ENCODE measurements at places on chromosomes 1 and 21.

GRCh38 chr1:14602136-14602535 is 3.7 kb downstream of the KAZN start:
- DNase-seq = peak; percentile 31

- DNase-seq = no peak
Observed at GRCh38 chr1:68173283-68173935, 58.9 kb downstream of the WLS start.

DNA sequence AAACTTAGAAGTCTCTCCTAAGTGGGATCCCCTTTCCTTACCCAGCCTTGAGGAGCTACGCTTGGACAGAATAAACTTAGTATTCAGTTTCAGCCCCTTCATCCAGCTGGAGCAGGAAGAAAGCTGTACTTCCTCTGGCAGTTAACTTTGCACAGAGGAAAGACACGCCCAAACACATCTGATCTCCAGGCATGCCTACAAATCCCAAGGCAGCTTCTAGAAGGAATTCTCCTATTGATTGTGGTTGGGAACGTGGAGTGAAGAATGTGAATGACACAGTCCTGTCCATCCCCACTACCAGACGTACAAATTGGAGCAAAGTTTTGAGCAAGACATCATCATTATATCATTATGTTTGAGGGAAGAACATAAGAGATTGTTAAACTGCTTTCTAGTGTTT is 6.6 kb upstream of the AK4 start:
- DNase-seq = no peak

DNA sequence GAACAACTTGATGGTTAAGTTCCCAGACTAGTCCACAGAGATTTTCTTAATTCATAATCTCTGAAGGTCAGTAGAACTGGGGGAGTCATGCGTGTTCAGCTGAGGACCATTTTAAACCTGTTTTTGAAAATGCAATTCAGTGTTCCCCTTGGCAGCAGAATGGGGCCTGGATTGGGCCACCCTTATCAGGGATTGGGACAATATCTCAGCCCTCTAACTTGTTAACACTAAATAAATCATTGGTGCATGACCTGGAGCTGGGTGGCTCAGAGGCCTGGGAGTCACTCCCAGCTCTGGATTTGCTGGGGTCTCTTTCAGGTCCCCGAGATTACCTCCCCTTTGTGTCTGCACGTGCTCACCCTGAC is 55.3 kb downstream of the MRPS6 start:
- no peak for DNase-seq

- no peak for DNase-seq
Observed at GRCh38 chr1:232164078-232164963, 465.6 kb downstream of the SIPA1L2 start.

DNA sequence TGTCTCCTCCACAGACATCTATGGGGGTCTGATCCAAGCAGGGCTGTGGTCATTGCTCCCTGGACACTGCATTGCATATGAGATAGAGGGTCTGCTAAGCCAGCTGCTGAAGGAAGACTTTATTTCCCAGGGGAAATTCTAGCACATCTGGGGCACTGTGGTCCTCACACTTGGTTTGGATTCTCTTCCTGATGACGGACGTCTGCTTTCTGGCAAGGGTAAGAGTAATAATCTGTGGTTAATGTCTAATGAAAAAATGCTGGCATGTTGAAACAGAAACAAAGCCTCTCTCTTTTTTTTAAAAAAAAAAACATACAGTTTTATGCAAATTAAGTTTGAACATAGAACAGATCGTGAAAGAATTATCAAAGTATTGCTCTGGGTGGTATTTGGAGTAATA is 553.9 kb downstream of the DPYD start:
- no peak for DNase-seq

DNA sequence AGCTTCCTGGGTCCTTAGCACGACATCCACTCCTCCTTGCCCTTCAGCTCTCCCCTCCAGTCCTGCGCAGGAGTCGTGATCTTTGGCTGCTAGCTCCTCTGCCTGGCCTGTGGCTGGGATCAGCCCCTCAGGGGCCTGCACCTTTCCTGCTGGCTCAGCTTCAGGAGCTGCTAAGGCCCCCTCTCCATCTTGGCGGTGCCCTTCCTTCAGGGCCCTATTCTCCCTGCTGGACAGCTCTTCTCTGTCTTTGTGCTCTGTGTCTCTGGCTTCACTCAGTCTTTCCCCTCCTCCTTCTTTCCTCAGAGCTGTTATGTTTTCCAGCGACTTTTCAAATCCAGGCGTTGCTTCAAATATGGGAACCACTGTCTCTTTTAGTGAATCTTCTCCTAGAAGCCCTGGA is 59.5 kb upstream of the LRRC53 start:
- no peak for DNase-seq

GRCh38 chr1:150577557-150578271 is 1.7 kb downstream of the MCL1 start:
- no peak for DNase-seq

- no peak for DNase-seq
Observed at GRCh38 chr21:39121600-39122355, 61.5 kb downstream of the PSMG1 start.

Measured in forelimb muscle (tissue), 1 donor.